Jurkat, Clone E6-1 (cell line): ENCODE measurements at places on chromosomes 16 and 17.

- no peak for DNase-seq
These were observed 22.6 kb downstream of the TPSD1 start for GRCh38 chr16:1278477-1278876.

DNA sequence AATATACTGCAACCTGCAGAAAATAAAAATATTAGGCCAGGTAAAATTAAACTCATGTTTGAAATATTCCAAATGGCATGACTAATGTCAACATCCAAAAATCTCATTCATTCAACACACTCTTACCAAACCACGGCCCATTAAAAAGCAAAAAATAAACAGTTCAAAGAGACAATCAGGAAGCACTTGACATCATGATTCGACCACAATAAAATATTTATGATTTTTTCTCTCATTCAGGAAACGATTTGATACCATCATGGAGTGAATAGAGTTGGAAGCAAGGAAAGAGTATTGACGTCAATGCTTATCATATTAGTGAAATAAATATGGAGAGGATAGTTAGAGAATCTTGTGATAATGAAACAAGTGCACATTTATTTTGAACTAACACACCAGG lies 354.1 kb downstream of the KCNJ2 start:
- DNase-seq: no peak

GRCh38 chr16:58435779-58436178 lies 43.5 kb downstream of the GINS3 start:
- no peak for DNase-seq

DNA sequence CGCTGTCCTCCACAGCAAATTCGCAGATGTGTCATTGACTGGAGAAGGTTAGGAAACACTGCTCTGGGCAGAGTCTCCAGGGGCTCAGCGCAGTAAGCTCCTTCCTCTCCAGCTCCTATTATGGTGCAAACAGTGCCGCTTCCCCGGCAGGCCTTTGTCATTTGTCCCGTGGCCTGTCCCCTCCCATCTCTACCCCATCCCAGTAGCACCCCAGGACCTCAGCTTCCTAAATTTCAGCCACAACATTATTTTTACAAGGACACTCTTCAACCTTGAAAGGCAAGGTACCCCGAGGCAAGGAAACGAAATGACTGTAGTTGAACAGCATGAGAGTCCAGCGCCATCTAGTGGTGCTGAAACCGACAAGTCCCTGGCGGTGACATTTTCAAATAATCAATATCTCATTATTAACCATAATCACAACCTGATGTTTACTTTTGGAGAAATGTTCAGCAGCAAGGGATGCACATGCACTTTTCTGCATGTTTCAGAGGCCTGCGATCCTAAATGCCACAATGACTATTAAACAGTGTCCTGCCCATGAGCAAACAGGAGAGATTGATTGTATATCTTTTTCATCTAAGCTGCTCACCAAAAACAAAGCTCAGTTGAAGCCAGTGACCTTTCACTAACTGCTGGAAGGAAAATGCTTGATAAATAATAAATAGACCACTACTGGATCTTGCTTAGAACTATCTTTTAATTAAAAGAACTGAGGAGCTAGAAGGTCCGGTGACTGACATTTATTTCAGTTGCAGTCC lies 16.5 kb downstream of the MRPS23 start:
- DNase-seq: peak; percentile 60

- DNase-seq: no peak
These were observed 26.6 kb downstream of the CNTNAP4 start for GRCh38 chr16:76303637-76304314.

DNA sequence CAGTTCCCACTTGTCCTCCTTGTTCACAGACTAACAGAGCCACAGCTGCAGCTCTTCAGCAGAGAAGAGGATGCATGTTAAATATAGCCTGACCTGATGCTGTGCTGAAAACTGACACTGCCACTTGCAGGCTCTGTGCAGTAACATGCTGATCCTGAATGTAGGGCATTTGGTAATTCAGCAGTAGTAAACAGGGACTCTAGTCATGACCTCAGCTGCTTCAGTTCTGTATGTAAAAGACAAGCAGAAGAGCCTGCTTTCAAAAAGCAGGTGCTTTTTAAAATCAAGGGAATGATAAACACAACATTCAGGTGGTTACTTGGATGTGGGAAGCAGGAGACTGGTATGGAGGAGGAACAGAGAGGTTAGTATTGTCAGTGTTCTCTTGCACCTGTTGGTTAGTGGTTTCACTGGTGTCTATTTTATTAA lies 33.8 kb downstream of the ESRP2 start:
- DNase-seq: peak; percentile 83

GRCh38 chr16:88500255-88500661 lies 47.2 kb downstream of the ZFPM1 start:
- no peak for DNase-seq

- DNase-seq: no peak
These were observed 9.1 kb downstream of the BCL7C start for GRCh38 chr16:30884760-30885159.

DNA sequence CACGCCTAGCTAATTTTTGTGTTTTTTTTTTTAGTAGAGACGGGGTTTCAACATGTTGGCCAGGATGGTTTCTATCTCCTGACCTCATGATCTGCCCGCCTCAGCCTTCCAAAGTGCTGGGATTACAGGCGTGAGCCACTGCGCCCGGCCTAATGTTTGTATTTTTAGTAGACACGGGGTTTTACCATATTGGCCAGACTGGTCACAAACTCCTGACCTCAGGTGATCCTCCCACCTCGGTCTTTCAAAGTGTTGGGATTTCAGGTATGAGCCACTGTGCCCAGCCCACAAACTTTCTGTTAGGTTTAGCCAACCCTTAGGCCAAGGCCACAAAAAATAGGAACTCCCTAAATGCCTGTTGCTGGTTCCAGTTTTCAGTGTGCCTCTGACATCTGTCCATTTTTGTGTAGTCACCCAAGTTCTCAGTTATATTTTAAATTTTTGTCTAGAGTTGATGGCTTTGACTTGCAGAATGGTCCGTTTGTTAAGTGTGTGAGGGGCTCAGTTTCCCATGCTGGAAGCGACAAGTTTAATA lies 12.7 kb downstream of the CCL16 start:
- DNase-seq: no peak

DNA sequence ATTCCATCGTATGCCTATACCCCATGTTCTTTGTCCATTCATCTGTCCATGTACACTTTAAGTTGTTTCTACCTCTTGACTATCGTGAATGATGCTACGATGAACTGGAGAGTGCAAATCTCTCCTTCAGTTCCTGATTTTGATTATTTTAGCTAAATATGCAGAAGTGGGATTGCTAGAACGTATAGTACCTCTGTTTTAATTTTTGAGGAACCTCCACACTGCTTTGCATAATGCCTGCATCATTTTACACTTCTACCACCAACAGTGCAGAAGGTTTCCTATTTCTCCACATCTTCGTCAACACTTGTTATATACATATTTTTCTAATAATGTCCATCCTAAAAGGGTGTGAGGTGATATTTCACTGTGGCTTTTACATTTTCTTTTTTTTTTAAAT lies 43.9 kb downstream of the SDR42E1 start:
- no peak for DNase-seq

- DNase-seq: no peak
These were observed 89.8 kb downstream of the PMP22 start for GRCh38 chr17:15175356-15175755.

DNA sequence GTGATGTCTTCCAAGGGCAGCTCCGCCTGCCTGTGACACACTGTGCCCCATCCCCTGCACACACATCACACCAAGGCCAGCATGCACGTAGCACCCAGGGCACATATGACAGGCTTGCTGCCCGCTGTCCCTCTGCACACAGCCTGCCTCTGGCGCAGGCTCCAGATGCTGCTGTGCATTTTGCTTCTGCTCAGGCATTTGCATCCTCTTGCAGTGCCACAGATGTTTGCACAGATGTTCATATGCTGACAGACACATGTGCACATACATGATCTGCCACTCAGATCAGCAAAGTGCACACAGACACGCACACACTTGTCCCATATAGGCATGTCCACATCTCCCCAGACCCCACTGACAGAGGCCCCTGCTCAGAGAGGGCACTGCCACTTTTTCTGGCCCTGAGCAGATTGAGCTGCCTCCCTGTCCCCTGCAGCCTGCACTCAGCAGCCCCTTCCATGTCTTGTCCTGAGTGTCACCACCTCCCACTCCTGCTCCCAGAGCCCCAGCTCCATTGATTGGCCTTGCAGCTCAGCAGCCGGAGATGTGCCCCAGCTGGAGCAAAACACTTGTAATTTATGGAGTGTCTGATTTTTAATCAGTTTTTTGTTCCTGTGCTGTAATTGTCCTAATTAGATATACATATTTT lies 115.1 kb upstream of the RPL38 start:
- DNase-seq: no peak

- DNase-seq: no peak
These were observed 870 bp upstream of the CTRB2 start for GRCh38 chr16:75207831-75208230.

DNA sequence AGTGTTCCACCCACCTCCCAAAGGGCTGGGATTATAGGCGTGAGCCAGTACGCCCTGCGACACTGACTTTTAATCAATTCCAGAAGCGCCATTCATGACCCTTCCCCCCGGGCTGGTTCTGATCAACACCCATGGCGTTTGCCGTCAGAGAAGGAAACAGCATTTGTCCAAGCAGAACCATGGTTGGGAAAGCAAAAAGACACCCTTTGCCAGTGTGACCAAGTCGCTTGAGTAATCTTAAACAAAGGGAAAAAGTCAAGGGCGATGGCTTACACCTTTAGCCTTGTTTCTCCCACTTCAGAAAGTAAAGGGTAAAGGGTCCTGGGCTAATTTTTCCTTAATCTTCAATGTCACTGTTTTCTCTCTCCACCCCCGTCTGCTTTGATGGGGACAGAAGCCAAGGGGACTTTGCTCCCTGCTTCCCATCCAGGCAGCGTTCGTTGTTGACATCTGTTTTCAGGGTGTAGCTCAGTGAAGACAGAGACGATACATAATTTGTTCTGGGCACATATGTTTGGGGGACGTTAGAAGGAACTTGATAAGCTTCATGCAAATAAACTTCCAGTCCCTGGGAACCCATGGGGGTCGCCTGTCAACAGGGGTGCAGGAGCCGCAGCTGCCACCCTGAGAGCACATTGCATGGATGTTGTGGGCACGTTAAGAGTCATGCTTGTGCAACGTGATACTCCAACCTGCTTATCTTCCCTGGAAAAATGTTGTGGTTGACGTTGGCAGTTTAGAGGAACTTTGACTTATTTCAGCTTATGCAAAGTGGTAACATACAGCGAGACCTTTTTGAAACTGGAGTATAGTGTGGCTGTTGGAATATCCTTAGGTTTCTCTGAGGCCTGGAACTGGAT lies 50.6 kb upstream of the TANGO6 start:
- DNase-seq: no peak

DNA sequence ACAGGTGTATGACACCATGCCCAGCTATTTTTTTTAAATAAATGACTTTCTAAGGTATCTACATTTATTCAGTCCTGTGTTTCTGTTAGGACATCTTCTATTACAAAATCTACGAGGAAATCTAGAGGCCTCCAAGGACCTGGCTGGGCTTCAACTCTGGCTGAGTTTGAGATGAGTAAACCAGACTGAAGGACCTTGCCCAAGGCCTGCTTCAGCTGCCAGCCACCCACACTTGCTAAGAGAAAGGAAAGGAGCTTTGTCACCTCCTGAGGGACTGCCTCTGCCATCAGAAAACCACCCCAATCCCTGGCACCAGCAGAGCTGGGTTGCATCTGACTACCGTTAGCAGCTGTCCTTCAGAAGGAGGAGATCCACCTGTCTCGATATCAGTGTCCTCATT lies 1.3 kb upstream of the MYO1D start:
- no peak for DNase-seq

DNA sequence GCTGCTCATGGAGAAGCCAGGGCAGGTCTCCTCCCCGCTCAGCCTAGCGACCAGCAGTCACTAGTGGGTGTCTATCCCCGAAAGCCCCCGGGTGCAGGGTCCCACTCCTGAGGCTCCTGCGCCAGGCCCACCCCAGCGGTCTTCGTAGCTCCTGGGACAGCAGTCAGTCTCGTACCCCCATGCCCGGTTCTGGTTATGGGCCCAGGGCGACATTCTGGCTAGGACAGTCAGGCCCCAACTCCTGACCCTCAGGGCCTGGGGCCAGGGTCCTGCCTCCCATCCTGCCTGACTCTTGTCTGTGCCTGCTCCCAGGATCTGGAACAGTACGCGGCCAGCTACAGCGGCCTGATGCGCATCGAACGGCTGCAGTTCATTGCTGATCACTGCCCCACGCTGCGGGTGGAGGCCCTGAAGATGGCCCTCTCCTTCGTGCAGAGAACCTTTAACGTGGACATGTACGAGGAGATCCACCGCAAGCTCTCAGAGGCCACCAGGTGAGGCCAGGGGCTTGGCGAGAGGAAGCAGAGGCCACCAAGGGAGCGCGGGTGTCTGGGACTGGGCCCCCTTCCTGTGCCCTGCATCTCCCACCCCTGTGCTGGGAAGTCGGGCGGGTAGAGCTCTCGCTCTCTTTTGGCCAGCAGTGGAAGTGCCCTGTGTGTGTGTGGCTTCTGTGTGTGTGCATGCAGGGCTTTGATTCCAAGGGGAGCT lies 2.0 kb downstream of the GPS1 start:
- no peak for DNase-seq

DNA sequence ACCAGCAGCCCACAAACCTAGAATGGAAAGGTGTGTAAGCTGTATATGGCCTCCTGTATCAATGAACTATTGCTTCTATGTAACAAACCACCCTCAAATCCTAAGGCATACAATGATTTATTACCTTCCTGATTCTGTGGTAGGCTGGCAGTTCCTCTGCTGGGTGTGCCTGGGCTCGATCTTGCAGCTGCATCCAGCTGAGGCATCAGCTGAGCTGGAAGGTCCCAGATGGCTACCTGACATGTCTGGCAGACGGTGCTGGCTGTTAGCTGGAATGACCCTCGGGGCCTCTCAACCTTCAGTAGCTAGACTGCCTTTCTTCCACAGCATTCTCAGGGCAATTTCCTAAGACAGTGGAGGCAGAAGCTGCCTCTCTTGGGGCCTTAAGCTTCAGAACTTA lies 152.7 kb downstream of the RAB11FIP4 start:
- DNase-seq: no peak

DNA sequence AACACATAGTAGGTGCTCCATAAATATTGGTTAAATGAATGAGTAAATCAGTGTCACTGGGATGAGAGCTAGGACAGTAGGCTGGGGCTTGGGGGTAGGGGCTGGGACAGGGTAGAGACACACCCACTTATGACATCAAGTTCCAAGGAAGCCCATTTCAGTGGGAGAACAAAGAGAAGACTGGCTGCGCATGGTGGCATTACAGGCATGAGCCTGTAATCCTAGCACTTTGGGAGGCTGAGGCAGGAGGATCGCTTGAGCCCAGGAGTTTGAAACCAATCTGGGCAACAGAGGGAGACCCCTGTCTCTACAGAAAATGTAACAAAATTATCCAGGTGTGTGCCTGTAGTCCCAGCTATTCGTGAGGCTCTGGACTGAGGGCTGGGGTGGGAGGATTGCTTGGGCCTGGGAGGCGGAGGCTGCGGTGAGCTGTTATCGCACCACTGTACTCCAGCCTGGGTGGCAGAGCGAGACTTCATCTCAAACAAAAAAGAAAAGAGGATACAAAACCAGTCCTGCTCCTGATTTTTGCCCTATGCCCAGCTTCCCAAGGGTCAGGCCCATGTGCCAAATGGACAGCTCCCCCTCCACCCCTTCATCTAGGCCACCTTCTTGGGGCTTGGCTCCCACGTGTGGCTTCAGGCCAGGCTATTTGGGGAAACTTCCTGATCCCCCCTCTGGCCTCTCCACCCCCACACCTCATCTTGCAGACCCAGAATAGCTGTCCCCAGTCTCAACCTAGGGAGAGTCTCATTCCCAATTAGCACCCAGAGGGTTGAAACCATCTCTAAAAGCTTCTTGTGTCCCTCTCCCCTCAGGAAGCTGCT lies 7.1 kb downstream of the ZNF385C start:
- DNase-seq: no peak

- no peak for DNase-seq
These were observed 340.7 kb downstream of the CDH13 start for GRCh38 chr16:82967424-82967823.

GRCh38 chr16:49763826-49764225 lies 92.1 kb downstream of the ZNF423 start:
- no peak for DNase-seq
